Hematopoietic multipotent progenitor cell treated with erythropoietin and hydrocortisone succinate and interleukin-3 and kit ligand, for 4 days (in vitro differentiated cells): ENCODE measurements at places on chromosomes 16 and 17.

- DNase-seq = no peak
These were observed 7.1 kb downstream of the COPZ2 start for GRCh38 chr17:48030531-48030930.

GRCh38 chr17:4514206-4514605, 15.5 kb downstream of the SPNS2 start:
- no peak for DNase-seq

DNA sequence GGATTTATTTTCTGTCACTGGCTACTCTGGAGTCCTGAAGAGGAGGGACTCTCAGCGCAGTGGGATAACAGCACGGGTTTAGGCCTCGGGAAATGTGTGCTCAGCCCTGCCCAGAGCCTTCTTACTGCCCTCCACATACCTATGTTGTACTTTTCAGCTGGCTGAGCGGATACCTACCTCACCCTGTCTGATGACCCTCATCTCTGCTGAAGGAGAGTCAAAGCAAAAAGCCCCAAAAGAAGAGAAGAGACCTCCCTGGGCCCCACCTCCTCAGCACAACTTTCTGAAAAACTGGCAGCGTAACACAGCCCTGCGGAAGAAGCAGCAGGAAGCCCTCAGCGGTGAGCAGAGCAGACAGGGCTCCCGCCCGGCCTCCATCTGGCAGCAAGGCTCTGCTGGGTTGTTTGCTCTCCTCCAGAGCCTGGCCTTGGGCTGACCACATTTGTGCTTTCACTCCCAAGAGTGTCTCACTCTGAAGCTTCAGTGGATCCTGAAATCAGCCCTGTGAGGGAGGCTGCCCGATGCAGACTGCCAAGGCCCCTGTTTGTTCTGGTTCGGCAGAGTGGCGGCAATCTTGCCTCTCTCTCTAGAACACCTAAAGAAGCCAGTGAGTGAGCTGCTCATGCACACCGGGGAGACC, 10.3 kb downstream of the MYCBPAP start:
- DNase-seq = no peak

DNA sequence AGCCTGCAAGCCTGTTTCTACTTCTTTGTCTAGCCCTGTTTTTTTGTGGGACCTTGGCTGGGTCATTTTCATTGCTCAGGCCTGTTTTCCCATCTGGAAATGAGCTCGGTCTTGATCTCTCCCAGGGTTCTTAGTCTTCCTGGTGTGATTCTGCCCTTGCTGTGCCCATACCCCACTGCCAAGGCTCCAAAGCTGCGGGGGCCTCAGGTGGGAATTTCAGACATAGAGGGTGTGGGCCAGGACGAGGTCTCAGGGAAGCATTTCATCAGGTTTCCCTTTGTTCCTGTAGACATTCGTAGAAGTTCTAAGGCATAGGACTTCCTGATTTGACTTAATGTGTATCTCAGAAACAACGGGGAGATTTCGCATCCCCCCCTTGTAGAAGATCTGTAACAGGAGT, 5.8 kb downstream of the MPRIP start:
- no peak for DNase-seq

DNA sequence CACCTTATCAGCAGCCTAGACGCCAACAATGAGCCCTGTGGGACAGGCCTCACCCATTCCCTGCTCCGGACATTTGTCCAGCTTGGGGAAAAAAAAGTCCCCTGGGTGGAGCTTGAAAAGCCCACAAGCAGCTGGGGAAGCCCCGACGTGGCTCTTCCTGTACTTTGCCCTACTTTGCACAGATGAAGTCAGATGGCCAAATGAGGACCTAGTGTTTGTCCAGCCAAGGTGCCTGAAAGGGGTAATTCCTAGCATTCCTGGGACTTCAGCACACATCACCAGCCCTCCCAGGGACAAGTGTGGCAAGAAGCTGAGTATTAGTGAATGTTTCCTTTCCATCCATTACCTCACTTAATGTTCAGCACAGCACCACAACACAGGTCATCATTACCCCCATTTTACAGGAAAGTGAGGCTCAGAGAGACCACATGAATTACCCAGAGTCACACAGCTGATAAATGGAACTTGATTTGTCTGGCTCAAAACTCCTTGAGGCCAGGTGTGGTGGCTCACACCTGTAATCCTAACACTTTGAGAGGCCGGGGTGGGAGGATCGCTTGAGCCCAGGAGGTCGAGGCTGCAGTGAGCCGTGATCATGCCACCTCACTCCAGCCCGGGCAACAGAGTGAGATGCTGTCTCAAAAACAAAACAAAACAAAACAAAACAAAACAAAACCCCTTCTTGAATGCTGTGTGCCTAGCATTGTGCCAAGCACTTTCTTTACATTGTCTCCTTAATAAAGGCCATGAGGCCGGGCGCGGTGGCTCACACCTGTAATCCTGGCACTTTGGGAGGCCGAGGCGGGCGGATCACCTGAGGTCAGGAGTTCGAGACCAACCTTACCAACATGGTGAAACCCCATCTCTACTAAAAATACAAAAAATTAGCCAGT, 19.9 kb upstream of the PLLP start:
- no peak for DNase-seq

GRCh38 chr17:45405250-45406086, 27.2 kb downstream of the ARHGAP27 start:
- DNase-seq = peak; percentile 61
